ENCODE measurements at places on chromosomes 1 and 21.
A peak's percentile ranks its signal among the peaks of the same experiment; 100 is the strongest.

GRCh38 chr1:24981631-24982005, 51.5 kb upstream of the RUNX3 start:
- DNase-seq, result peak; percentile 61
- H3K36me3 ChIP-seq, result peaks cover 35% of the 10 kb centered on the region
- H3K4me3 ChIP-seq, result peak overlapping the region; percentile 41
- H3K27ac ChIP-seq, result peak overlapping the region; percentile 94

- H3K4me3 ChIP-seq, result no peak overlapping the region
- peaks cover 10% of the 10 kb centered on the region for H3K4me1 ChIP-seq
- H3K27ac ChIP-seq, result no peak overlapping the region
- peaks cover 8% of the 10 kb centered on the region for H3K36me3 ChIP-seq
- H3K27me3 ChIP-seq, result no peaks in the 10 kb centered on the region
- no peak for DNase-seq
These were observed 9.8 kb downstream of the STPG1 start for GRCh38 chr1:24403806-24404205.

GRCh38 chr1:65449214-65449823, 28.9 kb downstream of the LEPR start:
- no peaks in the 10 kb centered on the region for H3K27me3 ChIP-seq
- no peaks in the 10 kb centered on the region for H3K4me1 ChIP-seq
- H3K36me3 ChIP-seq, result no peaks in the 10 kb centered on the region
- no peak for DNase-seq
- H3K4me3 ChIP-seq, result no peak overlapping the region
- no peak overlapping the region for H3K27ac ChIP-seq

- DNase-seq, result no peak
- H3K4me3 ChIP-seq, result no peak overlapping the region
- peaks cover 14% of the 10 kb centered on the region for H3K4me1 ChIP-seq
- H3K27me3 ChIP-seq, result no peaks in the 10 kb centered on the region
- no peaks in the 10 kb centered on the region for H3K36me3 ChIP-seq
These were observed 112.6 kb upstream of the ADAR start for GRCh38 chr1:154720328-154721297.
